ENCODE measurements at places on chromosomes 7 and 10.

DNA sequence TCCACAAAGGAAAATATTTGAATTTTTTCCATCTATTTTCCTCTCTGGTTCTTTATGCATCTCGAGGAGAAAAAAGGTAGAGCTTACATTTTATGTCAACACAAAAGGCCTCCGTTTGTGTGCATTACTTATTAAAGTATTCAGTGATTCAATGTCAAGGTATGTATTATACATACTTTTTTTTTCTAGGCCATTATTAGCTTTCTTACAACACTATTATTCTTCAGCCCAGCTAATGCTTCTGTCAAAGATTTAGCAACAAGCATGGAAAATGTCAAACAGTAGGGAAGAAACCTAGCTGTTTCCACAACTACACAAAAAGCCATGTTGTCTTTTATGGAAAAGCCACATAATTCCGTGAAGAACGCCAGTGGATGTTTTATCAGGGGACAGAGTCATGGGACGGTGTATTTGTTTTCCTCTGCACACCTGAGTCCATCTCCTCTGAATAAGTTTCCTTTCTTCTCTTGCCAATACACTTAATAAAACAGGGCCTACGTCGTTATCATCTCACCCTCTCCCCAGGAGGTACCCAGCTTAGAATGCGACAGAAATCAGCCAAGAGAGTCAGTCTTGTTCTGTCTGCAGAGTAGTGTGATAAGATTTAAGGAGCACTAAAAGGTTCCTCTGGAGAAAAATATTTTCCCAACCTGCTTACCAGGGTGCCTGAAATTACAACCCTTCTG lies 209.7 kb upstream of the AUTS2 start:
- DNase-seq: no peak

GRCh38 chr10:96578633-96579032 lies 8.2 kb downstream of the TM9SF3 start:
- DNase-seq: no peak

GRCh38 chr10:287026-287709 lies 151.9 kb downstream of the ZMYND11 start:
- no peak for DNase-seq

DNA sequence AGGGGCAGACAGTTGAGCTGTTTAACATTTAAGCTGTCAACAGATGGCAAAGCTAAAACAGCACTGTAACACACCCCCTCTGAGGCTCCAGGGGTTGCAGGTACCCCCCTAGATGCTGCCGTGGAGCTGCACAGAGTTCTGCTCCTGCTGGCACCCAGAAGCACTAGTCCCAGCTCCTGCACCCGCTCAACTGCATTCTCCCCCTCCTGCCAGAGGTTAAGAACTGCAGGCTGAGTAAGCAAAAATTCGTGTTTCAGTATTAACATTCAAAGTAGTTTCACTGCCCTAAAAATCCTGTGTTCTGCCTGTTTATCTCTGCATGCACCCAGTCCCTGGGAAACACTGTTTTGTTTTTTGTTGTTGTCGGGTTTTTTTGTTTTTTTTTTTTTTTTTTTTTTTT lies 790.8 kb upstream of the KCND2 start:
- no peak for DNase-seq

GRCh38 chr7:836429-836828 lies 4.2 kb downstream of the SUN1 start:
- DNase-seq: no peak
